ENCODE measurements at places on chromosomes 5 and 9.

DNA sequence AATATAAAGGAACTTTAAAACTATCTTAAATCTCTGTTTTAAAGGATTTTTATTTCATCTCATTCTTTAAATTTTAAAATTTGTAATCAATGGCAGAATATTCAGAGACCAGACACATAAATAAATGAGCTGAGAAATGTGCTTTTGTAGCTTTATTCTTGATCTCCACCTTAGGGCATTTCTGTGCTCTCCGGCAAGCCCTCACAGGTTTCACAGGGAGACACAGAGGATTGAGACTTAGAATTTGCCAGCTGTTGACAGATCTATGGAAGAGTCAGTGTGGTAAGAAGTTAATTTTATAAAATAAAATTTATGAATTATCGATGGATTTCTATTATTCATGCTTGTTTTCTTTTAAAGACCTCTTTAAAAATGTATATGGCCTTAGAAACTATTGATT, 206.8 kb downstream of the CD180 start:
- DNase-seq, result no peak

GRCh38 chr5:35091704-35092103, 44.0 kb upstream of the AGXT2 start:
- DNase-seq, result no peak

- DNase-seq, result no peak
Observed at GRCh38 chr5:1089146-1089545, 22.7 kb downstream of the SLC12A7 start.

GRCh38 chr9:93821307-93821703, 133.8 kb downstream of the BARX1 start:
- DNase-seq, result no peak

All from heart right ventricle (tissue), 16 donors.